ENCODE measurements at places on chromosomes 11 and 22. TPM values are rescaled to one million over a fixed set of nuclear protein-coding genes. Genes with fewer than 3 reads are reported as not detected.

Gene MMP10
- total RNA-seq: not detected

Gene PPP2R5B
- total RNA-seq: 21.3 TPM

Gene POLD4
- 53.2 TPM for total RNA-seq

Gene PAAF1
- total RNA-seq: 16.0 TPM

Gene YPEL4
- total RNA-seq: 0.24 TPM

Gene OR52A5
- not detected for total RNA-seq

- peaks cover 2% of the 10 kb centered on the region for H3K4me1 ChIP-seq
- no peak overlapping the region for H3K27ac ChIP-seq
- peaks cover 27% of the 10 kb centered on the region for H3K27me3 ChIP-seq
- no peak for DNase-seq
- no peak overlapping the region for H3K4me3 ChIP-seq
- peaks cover 2% of the 10 kb centered on the region for H3K36me3 ChIP-seq
These were observed 193.6 kb downstream of the AASDHPPT start for GRCh38 chr11:106271086-106271485.

GRCh38 chr11:45212566-45213315 lies 66.3 kb downstream of the PRDM11 start:
- no peaks in the 10 kb centered on the region for H3K27me3 ChIP-seq
- H3K4me3 ChIP-seq: no peak overlapping the region
- DNase-seq: no peak
- H3K27ac ChIP-seq: no peak overlapping the region

DNA sequence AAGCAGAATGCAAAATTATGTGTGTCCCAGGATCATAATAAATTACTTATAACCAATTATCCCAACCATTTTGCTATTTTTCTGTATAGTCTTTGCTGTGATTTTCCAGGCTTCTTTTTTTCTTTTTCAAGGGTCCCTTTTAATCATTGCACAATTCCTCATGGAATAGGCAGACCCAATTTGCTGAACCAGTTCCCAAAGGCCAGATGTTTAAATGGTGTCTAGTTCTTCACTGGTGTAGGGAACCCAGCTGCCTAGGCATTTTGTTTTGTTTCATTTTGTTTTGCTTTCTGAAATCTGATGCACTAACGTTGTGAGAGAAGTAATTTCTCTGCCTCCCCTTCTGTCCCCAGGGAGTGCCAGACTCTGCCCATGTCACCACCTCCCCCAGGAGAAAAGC lies 60.4 kb downstream of the CHST1 start:
- no peaks in the 10 kb centered on the region for H3K4me1 ChIP-seq
- no peak for DNase-seq
- H3K27me3 ChIP-seq: peaks cover 40% of the 10 kb centered on the region

GRCh38 chr11:46521961-46522681 lies 71.7 kb downstream of the AMBRA1 start:
- no peak overlapping the region for H3K27ac ChIP-seq
- peaks cover 33% of the 10 kb centered on the region for H3K4me1 ChIP-seq
- H3K4me3 ChIP-seq: no peak overlapping the region

- peaks cover 19% of the 10 kb centered on the region for H3K4me1 ChIP-seq
- no peak for DNase-seq
These were observed 107.6 kb downstream of the MED15 start for GRCh38 chr22:20615021-20615420.

DNA sequence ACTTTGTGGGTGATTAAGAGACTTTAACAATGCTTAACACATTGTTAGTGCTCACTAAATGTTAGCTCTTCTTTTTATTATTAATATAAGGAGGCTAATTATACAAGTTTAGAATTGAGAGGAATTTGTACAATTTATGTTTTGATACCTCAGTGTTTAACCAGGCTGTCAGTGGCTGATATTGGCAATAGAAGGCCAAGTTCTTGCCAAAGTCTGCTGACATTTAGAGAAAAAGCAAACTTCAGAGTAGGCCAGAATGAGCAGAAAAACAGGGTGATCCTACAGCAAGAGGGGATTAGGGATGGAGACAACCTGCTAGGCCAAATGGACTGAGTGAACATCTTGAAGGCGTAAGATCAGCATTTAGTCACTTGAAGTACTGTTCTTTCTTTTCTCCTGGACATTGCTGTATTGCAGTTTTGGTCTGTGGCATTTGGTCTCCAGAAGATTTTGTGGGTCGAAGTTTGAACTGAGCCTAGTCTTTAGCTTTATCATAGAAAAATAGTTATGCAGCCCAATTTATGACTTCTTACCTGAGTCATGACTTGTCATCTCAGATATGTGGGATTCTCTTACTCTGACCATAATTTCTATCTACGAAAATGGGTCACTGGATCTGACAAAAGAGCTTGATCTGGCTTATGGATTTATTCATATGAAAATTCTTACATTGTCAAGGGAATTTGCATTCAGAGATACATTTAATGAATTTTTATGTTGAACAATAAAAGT lies 9.0 kb downstream of the TRIM44 start:
- no peak overlapping the region for H3K27ac ChIP-seq
- H3K4me1 ChIP-seq: peaks cover 43% of the 10 kb centered on the region
- no peak overlapping the region for H3K4me3 ChIP-seq
- no peaks in the 10 kb centered on the region for H3K27me3 ChIP-seq
- DNase-seq: no peak
- peaks cover 17% of the 10 kb centered on the region for H3K36me3 ChIP-seq

- no peaks in the 10 kb centered on the region for H3K4me1 ChIP-seq
These were observed 96.0 kb downstream of the WNT7B start for GRCh38 chr22:45880716-45881523.

DNA sequence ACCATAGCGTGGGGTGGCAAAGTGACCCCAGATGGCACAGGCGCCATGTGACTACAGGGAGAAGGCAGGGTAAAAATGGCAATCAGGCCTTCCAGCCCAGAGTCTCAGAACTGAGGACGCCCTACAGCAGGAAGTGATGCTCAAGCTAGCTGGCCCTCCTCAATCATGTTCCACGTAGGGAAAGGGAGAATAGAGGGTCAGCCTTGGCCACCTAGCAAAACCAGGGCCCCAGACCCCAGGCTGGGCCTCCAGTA lies 978 bp upstream of the ANKRD13D start:
- H3K4me3 ChIP-seq: peak overlapping the region; percentile 76
- no peak for DNase-seq
- peak overlapping the region; percentile 93 for H3K27ac ChIP-seq

GRCh38 chr11:126703662-126704061 lies 296.9 kb downstream of the KIRREL3 start:
- no peaks in the 10 kb centered on the region for H3K27me3 ChIP-seq
- H3K4me3 ChIP-seq: no peak overlapping the region
- no peaks in the 10 kb centered on the region for H3K36me3 ChIP-seq
- DNase-seq: no peak

GRCh38 chr11:102309621-102310541 lies 7.4 kb upstream of the BIRC3 start:
- H3K4me3 ChIP-seq: no peak overlapping the region
- peaks cover 42% of the 10 kb centered on the region for H3K4me1 ChIP-seq
- no peaks in the 10 kb centered on the region for H3K27me3 ChIP-seq
- H3K36me3 ChIP-seq: no peaks in the 10 kb centered on the region
- no peak for DNase-seq

GRCh38 chr11:106480581-106481190 lies 403.2 kb downstream of the AASDHPPT start:
- no peak for DNase-seq
- no peaks in the 10 kb centered on the region for H3K36me3 ChIP-seq
- H3K27ac ChIP-seq: no peak overlapping the region
- H3K4me1 ChIP-seq: peaks cover 26% of the 10 kb centered on the region

GRCh38 chr22:47997052-47997590 lies 1234.7 kb downstream of the TBC1D22A start:
- no peak for DNase-seq
- H3K36me3 ChIP-seq: no peaks in the 10 kb centered on the region
- no peaks in the 10 kb centered on the region for H3K27me3 ChIP-seq
- no peak overlapping the region for H3K27ac ChIP-seq

DNA sequence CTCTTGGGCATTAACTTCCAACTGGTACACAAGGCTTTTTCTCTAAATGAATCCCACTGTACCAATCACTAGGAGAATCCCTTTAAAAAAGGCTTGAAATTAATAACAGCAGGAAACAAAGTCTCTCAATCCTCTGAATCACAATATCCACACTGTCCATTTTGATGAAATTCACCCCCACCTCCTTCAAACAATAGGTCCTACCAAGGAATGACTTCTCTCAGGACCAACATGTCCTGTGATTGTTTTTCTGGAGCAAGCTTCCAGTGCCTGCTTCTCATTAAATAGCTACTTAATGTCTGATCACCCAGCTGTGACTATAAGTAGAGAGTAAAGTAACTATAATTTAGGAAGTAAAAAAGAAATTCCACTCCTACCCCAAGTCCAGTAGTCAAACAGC lies 13.1 kb downstream of the NUMA1 start:
- H3K36me3 ChIP-seq: peaks cover 7% of the 10 kb centered on the region
- H3K27ac ChIP-seq: no peak overlapping the region
- DNase-seq: no peak
- peaks cover 35% of the 10 kb centered on the region for H3K4me1 ChIP-seq

DNA sequence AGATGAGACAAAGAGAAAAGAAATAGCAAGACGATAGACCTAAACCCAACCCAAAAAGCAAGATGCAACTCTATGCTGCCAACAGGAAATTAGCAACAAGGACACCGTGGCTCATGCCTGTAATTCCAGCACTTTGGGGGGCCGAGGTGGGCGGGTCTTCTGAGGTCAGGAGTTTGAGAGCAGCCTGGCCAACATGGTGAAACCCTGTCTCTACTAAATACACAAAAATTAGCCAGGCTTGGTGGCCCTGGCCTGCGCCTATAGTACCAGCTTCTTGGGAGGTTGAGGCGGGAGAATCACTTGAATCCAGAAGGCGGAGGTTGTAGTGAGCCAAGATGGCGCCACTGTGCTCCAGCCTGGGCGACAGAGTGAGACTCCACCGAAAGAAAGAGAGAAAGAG lies 24.3 kb upstream of the IL10RA start:
- H3K4me1 ChIP-seq: no peaks in the 10 kb centered on the region
- H3K36me3 ChIP-seq: no peaks in the 10 kb centered on the region
- H3K27me3 ChIP-seq: peaks cover 38% of the 10 kb centered on the region
- H3K4me3 ChIP-seq: no peak overlapping the region
- no peak overlapping the region for H3K27ac ChIP-seq

All from osteocyte (in vitro differentiated cells).